Subcutaneous preadipocyte (primary cell): ENCODE measurements at places on chromosomes 6 and 20. TPM values are rescaled to one million over a fixed set of nuclear protein-coding genes. Genes with fewer than 3 reads are reported as not detected.

Gene NOTCH4
- 0.59 and 0.73 TPM in 2 replicates for total RNA-seq

Gene POPDC3
- total RNA-seq: 23.7 and 24.6 TPM in 2 replicates

Gene SOBP
- 7.0 and 8.8 TPM in 2 replicates for total RNA-seq

Gene BPI
- not detected in 2 replicates for total RNA-seq

Gene CCM2L
- total RNA-seq: not detected in 2 replicates

Gene MUCL3
- not detected in 2 replicates for total RNA-seq
